ENCODE measurements at places on chromosomes 4 and X.

DNA sequence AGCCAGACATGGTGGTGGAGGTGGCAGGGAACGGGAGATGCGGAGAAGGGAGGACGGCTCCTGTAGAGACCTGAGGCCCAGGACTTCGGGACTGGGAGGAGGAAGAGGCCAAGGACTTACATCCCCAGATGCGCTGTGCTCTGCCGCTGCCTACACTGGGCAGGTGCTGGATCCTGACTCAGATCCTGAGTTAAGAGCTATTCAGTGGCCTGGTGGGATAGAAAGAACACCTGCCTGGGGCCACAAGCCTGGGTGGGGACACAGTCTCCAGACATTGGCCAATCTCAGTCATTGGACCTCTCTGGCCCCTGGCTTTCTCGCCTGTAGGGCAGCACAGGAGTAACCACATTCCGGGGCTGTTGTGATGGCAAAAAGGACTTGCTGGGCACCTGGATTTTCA lies 10.9 kb upstream of the MSX1 start:
- DNase-seq = no peak

DNA sequence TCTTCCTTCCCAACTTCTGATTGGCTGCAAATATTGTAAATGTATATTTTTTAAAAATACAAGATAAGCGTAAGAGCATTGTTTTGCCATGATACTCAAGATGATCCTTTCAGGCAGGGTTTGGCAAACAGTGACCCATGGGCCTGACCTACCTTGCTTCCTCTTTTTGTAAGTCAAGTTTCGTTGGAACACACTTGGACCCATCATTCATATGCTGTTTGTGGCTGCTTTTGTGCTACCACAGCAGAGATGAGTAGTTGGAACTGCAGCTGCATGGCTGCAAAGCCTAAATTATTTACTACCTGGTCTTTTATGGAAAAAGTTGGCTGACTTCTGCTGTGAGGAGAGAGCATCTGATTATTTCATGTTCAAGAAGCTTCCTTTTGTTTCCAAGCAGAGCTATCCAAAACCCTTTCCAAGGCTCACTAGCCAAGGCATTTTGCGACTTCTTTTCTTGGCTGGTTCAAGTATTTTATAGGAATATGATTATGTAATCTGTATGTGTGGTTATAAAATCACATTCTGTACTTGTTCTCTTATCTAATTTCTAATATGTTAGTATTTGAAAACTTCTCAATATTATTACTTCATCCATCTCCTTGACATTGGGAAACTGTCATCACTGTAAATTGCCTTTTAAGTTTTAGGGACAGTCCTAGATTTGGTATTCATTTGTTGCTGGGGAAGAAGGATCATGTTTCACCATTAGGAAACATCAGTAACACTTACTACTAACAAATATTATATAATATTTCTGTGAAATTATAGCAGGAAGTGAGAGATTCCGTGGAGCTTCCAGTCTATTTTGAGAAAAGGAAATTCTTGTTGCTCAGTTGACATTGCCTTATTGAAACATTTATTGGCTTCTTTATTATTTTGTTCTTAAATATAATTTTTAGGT lies 109.2 kb downstream of the ARHGAP10 start:
- no peak for DNase-seq

DNA sequence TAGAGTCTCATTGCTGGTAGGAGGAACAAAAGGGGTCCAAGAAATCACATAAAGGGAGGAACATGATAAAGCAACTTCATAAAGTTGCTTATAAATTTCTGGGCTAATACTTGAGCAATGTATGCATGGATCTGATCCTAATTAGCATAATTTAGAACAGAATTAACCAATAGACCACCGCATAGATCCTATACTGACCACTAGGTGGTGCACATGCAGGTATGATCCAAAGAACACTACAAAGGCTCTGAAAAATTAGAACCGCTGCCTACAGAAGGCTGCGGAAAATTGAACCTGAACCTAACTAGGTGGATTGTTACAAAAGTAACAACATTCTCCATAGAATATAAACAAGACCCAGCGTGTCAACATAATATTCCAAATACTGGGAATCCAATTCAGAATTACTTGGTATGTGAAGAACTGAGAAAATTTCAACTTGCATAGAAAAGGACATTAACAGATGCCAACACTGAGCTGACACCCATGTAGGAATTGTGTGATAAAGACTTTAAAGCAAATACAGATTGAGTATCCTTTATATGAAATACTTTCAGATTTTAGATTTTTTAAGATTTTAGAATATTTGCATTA lies 23.3 kb downstream of the BRCC3 start:
- peak; percentile 25 for DNase-seq

DNA sequence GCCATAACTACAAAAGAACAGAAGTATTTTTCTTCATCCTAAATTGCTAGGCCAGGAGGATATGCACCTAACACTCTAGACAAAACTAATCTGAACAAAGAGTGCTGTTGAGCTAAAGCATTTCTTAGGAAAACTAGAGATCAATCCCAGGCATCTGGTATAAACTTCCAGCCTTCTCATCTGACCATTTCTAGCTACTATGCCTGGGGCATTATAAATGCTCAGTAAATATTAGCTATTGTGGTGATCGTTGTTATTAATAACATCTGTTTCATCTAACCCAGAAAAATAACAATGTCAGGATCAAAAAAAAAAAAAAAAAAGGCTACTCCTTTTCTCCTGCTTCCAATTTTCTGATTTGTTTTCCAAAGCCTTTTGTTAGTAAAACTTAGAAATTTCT lies 7.7 kb upstream of the SLC10A6 start:
- no peak for DNase-seq

- DNase-seq = no peak
Observed at GRCh38 chr4:2470791-2471190, 1.9 kb downstream of the RNF4 start.
